ENCODE measurements at places on chromosomes 2 and 18.

DNA sequence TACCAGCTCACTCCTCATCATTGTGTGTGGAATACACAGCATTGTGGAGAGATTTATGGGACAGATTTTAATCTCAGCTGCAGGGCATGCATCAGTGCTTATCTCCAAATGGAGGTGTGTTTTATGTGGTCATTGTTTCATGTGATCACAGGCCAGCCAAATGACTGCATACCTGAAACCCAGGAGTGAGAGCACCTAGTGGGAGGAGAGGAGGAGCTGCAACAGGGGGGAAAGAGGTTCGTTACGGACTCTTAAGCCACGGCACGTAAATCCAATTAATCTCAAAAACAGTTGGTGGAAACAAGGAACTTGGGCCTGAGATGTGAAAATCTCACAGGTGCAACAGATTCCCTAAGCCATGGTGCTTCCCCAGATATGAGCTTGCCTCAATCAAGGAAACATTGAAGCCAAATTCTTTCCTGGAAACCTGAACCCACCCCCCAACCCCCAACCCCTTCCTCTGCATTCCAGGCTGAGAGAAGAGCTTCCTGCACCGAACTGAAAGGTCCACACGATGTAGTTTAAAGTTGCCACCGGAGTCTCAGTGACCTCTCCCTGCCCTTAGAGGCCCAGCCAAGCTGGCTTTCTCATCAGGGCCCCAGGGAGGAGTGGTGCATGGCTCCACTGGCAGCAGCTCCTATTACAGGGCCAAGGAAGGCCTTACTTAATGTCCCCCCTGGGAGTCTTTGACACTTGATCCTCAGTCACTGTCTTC lies 167.4 kb downstream of the C1D start:
- no peak for DNase-seq

GRCh38 chr2:201915446-201915845 lies 109.1 kb downstream of the CDK15 start:
- no peak for DNase-seq

DNA sequence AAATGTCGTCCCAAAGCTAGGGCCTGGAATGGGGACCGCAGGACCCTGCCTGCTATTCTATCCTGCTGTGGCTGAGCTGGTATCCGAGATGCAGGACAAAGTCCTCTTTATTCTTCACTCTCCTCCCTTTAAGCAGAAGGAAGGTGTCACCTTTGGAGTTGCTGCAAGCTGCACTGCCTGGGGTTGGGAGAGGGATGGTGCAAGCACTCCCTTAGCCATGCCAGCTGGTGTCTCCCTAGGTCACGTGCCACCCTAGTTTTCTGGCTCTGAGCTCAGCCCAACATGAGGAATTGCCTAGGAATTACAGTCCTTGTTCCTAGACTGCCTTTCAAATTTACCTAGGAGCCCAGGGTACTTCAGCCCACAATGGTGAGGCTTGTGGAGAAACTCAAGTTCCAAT lies 21.4 kb upstream of the FAM228A start:
- DNase-seq, result no peak

DNA sequence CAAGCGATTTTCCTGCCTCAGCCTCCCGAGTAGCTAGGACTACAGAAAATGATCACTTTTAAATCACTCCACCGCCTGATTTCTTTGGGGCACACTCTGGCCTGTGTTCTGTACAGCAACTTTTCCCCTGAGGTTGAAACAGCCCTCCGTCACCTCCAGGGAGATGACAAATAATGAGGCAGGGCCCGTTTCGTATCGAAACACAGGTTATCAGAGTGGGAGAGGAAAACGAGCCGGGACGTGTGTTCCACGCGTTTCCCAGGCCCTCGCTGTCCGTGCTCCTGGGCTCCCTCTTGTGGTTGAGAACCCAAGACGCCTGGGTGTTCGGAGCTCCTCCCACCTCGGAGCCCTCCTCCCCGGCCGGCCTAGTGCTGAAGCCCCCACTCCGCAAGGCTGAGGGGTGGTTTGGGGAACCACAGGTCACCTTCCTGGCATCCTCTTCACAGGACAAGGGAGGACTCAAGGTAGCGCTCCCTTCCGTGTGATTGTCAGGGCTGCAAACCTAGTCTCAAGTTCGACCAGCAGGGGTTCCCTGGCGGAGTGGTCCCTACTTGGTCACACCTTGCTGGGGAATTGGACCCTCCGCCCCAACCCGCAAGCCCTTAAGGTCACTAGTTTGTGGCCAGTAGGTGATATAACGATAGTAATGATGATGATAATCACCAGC lies 12.8 kb downstream of the ATP6V1B1 start:
- peak; percentile 57 for DNase-seq

DNA sequence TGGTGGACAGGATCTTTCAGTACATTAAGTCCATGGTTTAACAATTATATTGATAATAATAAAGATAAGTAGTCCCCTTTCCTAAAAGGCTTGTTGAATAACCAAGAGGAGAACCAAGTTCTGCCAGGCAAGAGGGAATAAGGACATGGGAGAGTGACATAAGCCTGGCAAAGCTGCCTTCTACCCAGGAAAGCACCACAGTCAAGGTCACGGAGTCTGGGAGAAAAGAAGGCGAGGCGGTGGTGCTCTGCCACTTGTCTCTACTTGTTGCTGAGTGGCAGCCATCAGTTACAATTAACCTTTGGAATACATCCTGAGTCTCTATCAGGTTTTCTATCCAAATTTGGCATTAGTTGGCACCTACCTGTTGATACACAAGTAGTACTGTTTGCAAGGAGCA lies 101.7 kb upstream of the GATA6 start:
- DNase-seq, result no peak

GRCh38 chr2:105903051-105903674 lies 158.5 kb downstream of the NCK2 start:
- DNase-seq, result no peak

- DNase-seq, result no peak
Observed at GRCh38 chr2:10433947-10434885, 13.9 kb downstream of the ODC1 start.

- no peak for DNase-seq
Observed at GRCh38 chr18:47174545-47175116, 1.5 kb downstream of the IER3IP1 start.

DNA sequence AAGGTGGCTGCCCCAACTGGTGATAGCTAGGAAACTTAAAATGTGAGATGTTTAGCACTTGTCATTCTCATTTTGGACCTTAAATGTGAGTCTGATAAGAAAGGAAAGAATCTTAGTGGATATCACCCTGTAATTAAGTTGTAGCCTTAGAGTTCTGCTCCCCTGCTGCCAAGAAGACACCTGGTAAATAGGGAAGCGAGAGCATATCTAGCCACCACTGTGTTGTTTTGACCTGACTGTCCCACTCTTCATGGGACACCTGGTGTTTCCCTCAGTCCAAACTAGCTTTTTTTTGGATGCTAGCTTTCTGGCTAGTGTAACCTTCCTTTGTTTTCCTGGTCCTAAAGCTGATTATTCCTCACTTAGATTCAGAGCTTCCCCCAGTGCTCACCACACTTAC lies 357.6 kb downstream of the RAD51AP2 start:
- DNase-seq, result no peak

GRCh38 chr18:67199993-67200617 lies 316.4 kb downstream of the DSEL start:
- peak; percentile 69 for DNase-seq

DNA sequence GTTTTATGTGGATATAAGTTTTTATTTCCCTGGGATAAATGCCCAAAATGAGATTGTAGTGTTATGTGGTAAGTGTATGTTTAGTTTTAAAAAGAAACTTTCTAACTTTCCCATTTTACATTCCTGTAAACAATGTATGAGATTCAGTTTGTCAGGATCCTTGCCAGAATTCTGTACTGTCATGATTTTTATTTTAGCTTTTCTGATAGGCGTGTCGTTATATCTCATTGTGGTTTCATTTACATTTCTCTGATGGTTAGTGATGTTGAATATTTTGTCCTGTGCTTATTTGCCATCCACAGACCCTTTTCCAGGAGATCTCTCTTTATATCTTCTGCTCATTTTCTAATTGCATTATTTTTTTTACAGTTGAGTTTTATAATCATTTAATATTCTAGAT lies 245.6 kb upstream of the CDH2 start:
- no peak for DNase-seq

- DNase-seq, result no peak
Observed at GRCh38 chr2:101710036-101710435, 12.5 kb downstream of the MAP4K4 start.

DNA sequence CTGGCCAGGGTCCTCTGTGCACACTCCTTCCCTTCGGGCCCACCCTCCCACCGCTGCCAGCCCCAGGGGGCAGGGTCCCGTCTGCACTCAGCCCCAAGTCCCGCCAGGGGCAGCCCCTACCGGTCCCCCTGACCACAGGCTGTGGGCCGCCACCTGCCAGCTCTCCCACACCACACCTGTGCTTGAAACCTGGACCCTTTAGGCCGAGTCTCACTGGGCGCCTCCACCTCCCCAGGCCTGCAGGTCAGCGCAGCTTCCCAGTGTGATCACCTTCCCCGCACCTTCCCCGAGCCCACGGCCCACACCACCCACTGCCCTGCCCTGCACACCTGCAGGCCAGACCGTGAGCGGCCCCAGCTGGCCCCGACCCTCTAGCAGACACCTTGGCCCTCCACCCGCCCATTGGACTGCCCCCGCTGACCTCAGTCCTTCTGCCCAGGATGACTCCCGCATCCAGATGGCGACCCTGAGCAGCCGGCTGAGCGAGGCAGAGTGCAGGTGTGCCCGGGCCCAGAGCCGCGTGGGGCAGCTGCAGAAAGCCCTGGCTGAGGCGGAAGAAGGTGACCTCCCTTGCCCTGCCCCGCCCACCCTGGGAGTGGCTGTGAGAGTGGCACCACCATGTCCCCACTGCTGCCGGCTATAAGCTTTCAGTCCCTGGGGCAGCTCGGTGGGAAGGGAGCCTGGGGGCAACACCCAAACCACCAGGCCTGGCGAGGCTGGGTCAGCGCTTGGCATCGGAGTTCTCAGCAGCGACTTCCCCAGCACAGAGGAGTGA lies 31.3 kb upstream of the SNED1 start:
- DNase-seq, result no peak

DNA sequence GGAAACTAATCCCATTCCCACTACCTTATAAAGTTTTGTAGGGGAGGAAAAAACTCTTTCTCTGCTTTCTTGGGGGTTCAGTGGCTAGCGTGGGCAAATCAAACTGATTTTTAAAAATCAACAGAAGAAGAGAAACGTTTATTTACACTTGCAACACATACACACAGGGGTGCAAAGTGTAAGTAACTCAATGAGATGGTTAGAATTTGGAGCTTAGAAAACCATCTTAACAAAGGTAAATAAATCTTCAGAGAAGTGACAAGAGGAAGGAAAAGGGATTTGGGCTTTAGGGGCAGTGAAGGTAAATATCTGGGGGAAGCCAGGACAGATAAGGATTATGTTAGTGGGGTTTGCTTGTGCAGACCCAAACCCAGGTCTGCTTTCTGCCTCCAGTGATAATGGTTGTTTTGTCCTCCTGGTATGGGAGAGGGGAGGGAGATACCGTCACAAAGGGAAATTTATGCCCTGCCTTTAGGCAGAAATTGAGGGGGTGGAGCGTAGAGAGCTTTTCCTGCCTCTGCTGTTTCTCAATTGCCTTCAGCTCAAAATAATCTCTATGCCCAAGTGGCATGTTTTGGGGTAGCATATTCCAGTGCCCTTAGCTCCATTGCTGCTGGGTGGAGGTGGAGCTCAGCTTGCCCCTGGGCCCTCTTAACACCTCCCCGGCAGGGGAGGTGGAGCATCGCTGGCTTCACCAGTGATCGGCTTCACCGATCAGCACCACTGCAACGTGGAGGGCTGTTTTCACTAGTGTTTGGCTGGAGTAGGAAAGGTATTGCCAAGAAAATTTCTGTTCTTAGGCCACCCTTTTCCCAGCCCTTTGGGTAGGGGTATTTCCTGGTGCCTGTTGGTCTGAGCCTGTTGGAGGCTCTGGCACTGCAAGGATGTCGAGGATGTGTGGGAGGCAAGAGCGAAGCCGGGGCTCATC lies 92.2 kb downstream of the TEX51 start:
- no peak for DNase-seq

DNA sequence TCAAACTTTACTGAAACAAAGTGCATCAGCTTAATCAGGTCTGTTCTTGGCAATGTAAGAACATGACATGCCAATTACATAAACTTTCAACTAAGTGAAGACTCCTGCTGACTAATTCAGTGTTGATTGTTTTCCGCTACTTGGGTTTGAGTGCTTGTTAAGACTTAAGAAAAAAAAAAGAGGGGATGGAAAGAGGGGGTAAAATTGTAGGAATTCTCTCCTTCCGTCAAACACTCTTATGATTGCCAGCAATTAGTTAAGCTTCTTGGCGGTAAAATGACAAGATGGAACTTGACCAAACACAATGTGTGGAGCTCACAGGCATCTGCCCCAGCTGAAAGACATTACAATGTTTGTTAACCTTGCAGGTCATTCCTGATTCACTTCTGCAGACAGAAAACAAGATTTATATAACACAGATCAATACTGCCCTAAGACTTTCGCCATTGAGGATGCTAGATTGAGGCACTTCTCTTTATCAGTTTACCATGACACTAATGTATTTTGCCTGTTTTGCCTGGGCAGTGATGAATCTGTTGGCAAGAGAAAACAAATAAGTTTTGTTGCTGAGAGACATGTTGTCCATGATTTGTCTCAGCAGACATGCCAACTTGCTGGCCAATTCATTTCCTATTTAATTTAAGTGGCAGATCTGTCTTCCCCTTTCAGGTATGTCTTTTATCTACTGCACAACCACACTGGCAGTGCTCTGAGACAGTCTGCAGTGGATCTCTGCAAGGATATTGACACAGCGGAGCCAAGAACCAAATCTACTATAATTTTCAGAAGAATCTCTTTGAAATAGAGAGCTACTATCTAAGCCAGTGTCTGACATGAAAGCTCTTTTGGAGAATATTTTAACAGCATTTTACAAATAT lies 410.0 kb upstream of the KCNH7 start:
- DNase-seq, result no peak

- DNase-seq, result no peak
Observed at GRCh38 chr2:205556357-205556756, 125.9 kb upstream of the NRP2 start.

GRCh38 chr2:144625226-144625625 lies 105.3 kb upstream of the ZEB2 start:
- DNase-seq, result no peak

DNA sequence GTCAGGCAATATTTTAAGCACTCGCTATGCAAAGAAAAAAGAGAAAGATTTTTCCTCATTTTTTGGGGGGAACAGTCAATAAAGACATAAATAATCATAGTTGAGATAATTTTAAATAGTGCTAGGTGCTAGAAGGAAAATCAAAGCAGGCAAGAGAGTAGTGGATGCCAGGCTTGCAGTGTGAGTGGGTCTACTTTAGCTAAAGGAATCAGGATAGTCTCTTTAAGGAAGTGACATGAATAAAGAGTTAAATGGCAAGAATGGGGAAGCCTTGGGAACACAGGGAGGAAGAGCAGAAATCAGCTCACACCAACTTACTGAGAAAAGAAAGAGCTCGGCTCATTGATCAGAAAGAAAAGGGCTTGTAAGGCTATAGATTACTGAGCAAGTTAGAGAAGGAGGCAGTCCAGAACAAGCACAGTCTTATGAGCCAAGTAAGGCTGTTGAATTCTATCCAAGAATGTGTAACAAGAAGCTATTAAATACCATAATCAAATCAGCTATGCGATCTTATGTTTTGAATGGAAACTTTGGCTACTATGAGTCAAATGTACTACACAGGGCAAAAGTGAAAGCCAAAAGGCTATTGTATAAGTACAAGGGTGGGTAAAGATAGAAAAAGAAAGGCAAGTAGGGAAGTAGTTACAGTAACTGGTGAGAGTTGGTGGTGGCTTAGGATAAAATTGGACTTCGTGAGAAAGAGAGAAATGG lies 833.8 kb upstream of the PIK3C3 start:
- DNase-seq, result no peak

- DNase-seq, result no peak
Observed at GRCh38 chr2:235044501-235045271, 92.9 kb downstream of the SH3BP4 start.

- no peak for DNase-seq
Observed at GRCh38 chr18:73677450-73677849, 470.2 kb downstream of the FBXO15 start.
